ENCODE measurements at places on chromosomes 3 and 15.

DNA sequence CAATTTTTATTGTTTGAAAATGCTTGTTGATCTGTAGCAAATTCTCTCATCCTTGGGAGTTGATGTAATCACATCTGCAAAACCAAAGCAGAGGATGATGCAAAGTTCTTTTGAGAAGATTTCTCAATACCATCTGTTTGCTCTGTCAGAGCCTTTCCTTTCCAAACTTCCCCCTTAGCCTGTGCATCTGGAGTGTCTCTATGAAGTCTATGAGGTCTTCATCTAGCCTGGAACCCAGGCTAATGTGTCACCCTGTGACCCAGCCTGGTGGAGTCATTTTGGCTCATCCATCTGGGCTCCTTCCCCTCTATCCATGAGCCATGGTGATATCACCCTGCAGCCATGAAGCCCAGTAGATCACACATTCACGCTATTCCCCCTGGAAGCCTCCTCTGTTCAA is 123.2 kb upstream of the SLC7A14 start:
- DNase-seq: no peak

GRCh38 chr3:29655015-29655747 is 374.3 kb downstream of the RBMS3 start:
- DNase-seq: no peak

DNA sequence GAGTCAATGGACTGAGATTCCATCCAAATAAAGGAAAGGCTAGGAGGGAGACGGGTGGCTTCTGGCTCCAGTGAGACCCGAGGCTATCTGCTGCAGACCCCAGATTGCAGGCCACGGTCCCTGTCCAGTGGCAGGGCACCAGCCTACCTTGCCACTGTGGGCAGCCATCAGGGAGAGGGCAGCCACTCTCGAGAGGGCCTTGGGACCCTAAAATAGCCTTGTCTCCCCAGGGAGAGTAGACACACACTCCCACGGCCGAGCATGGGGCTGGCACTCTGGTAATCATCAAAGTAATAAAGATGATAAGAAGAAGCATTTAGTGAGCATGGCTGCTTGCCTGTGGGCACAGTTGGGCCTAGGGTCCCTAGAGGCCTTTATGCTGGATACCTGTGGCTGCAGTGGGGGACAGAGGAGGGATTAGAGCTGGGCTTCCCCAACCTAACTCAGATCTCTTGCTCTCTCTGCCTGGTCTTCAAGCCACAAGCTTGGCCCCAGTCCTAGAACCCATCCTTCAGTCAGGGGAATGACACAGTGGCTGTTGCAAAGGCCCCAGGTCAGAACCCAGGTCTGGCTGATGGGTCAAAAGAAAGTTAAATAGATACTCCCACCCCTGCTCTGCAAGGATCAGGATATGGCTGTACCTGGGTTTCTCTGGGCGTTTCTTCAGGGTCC is 9.2 kb upstream of the VIPR1 start:
- peak; percentile 7 for DNase-seq

DNA sequence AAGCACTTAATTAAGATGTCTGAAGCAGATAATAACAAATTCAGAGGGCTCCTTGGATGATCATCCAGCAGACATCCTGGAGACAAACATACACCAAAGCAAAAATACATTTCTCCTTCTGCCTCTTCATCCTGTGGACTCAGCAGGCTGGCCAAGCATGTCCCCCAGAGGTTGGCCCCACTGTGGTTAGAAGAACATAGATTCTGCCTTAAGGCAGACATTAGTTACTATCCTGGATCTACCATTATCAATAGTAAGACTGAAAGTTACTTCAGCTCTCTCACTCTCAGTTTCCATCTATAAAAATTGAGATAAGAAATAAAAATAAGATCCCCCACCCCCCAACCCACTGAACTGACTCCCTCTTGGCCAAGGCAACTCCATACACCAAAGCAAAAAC is 28.6 kb upstream of the TGFBR2 start:
- no peak for DNase-seq

DNA sequence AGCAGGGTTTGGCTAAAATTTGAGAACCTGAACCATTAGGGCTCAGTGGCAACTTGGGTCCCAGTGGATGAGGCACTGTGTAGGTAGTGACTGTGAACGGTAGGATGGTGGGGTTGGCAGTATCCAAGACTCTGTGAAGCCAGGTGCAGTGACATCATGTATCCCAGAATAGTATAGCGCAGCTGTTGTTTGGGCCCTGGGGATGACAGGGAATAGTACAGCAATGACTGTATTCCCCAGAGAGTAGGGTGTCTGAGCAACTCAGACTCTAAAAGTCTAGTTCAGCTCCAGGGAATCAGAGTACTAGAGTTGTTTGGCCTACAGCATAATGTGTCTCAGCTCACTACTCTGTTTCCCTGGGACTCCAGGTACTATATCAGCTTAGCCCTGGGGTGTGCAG is 20.7 kb upstream of the PPP2R3A start:
- DNase-seq: no peak

DNA sequence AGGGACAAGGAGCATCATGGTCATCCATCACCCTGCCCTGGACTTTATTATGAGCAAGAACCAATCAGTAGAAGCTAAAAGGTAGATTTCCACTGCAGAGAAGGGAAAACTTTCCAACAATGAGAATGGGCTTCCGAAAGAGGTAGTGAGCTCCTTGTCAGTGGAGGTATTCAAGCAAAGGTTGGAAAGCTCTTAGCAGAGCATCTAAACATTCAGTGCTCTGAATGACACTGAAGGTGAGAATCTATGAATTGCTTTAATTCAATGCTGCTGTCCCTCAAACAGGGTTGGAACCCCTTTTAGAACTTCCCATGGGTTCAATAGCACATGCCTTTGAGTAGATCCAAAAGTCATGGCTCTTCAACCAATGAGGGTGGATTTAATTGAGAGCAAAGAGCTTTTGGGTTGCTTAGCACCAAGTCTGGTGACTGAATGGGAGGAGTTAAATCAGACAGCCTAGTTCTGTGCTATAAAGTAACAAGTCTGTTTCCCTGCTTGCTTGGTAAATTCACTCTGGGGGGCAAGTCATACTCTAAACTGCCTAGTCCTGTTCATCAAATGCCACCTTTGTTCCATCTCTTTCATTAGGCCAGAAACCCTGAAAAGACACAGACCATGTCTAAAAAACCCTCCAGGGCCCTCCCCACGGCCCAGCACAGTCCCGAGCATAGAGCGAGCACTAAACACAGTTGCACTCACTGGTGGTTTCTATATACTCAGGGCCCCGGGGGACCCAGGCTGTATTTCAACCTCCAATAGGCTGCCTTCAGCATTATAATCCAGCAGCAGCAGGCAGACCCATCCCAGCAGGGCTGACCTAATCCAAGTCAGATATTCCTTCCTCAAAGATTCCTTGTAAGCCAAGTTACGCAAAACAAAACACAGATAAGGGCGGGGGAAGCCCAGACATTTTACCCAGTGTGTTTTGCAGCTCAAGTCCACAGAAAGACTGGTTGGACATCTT is 161.2 kb downstream of the MEGF11 start:
- no peak for DNase-seq

GRCh38 chr15:98727115-98728040 is 79.0 kb downstream of the IGF1R start:
- no peak for DNase-seq

DNA sequence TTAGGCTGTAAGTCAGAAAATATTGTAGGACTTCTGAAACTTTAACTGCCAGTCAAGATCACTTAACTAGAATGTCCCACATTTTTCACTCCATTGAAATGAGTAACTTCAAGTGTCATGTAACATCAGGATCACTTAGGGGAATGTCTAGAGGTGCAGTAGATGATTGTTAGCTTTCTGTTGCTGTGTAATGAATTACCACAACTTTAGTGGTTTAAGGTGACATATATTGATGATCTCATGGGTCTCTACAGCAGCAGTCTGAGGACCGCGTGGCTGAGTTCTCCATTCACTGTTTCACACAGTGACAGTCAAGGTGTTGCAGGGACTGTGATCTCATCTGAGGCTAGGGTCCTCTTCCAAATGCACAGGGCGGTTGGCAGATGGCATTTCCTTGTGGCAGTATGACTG is 82.7 kb downstream of the SLC25A26 start:
- DNase-seq: peak; percentile 87

DNA sequence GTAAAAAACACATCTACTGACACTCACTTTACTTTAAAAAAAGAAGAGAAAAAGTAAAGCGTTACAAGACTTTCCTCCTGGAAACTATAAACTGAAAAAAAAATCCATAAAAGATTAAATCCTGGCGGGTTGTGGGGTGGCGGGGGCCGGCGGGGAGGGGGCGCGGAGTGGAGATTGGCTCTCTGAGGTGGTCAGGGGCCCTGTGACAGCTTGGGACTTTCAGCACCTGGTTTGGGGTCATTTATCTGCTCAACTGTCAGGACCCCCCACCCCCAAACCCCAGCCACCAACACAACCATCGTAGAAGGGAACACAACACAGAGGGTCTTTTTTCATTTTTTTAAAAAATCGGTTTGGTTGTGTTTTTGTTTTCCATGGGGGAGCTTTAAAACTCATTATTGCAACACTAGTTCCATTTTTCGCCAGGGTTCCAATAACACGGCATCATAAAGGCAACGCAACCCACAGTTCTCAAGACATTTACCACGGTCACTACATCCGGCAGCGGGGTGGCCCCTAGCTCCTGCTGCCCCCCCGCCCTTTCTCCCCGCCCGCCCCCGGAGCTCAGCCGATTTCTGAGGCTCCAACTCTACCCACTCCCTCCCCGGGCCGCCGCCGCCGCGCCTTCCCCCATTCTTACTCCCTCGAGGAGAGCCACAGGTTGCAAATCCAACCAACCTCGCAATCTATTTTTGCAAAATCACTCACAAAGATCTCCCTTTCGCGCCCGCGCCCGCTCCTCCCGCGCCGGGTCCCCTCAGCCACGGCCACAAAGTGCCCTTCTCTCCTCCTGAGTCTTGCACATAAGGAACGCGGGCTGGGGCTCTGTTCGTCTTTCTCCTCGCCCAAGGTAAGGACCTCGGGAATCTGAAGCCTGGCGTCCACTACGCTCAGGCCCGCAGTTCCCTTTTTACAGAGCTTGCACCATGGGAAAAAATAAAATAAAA is 1.8 kb downstream of the BCL6 start:
- no peak for DNase-seq

DNA sequence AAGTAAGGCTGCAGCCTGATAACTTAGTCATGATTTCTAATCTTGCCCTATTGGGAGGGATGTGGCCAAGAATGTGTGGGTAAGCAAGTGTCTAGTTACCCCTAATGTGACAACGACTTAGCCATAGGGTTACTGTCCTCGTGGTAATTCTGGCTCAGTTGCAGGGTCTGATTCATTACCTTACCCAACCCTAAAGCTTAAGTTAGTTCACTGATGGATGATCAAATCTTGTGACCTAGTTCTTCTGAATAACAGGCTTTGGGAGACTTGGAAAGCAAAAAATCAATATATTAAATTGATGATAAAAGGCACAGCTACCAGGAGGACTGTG is 1.6 kb upstream of the INTS14 start:
- DNase-seq: no peak

DNA sequence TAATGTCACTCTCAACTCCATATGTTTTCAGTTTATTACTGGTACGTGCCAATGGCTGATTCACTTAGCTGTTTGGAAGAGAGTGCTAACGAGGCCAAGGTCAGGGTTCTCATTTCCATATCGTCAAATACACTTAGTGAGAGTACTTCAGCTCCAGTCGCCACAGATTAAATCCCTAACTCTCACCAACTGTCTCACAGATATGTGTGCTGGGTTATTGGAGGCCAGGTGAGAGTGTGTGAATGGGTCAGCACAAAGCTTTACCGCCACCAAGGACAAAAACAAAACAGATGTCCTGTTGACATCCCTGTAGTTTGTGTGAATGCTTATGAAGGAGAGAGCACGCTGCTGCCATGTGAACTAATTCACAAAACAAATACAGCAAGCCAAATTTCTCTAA is 133.5 kb upstream of the TBL1XR1 start:
- DNase-seq: no peak

DNA sequence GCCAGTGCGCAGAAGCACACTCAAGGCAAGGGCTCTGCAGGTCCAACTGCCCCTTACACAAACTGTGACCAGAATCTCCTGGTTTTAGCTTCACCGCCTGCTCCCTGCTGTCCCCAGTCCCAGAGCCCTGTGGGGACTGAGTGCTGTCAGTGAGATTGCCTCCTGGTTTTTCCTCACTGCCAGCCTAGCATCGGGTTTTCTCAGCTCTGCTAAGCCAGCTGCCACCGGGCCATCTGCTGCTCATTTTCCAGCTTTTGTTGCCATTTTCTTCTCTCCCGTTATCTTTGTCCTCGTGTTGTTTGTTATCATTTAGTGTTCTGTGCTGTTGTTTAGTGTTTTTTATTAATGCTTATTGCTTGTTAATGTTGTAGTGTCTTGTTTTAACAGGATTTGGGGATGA is 79.5 kb upstream of the BLM start:
- no peak for DNase-seq

DNA sequence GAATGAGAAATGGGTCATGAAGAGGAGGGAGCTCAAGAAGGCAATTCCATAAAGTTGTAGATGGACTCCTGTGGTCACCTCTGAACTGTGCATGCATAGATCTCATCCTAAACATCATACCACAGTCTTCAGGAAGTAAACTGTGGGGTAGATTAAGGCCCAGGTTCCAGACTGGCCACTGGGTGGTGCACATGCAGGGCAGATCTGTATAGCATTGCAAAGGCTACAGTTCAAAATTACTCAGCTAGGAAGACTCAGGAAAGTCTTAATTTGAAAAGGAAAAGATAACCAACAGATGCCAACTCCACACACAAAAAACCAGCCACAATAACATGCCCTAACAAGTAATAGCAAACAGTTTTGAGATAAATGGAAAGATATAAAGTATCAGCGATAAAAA is 20.3 kb downstream of the KY start:
- DNase-seq: no peak

DNA sequence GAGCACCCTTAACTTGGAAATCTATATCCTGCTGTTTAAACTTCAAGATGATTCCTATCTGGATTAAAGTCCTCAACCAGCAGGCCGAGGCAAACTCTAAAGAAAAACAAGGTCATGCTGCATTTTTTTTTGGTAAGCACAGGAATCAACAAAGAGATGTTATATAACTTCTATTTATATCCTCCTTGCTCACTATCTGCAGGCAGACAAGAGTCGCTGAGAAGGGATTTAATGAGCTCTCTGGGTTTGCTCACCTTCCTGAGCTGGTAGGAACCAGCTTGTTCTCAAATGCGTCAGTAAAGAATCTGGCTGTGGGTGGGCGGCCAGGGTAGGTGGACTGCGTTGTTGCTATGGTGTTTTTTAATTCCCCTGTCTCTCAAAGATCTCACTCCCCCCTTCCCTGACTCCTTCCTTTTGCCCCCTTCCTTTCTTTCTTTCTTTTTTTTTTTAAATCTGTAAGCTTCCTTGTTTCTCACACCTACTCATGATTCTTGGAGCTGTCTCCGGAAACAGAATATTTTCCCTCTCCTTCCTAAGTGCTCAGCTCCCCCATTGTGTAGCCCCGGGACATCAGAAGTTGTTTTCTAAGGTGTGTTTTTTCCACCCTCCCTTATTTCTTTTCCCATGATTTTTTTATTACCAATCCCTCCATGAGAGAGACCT is 228.8 kb upstream of the BHLHE40 start:
- peak; percentile 34 for DNase-seq

- peak; percentile 3 for DNase-seq
Measured at GRCh38 chr3:140499114-140499757, 178.6 kb upstream of the TRIM42 start.

- no peak for DNase-seq
Measured at GRCh38 chr3:43996379-43997301, 245.0 kb upstream of the TOPAZ1 start.

Measured in CD8-positive, alpha-beta T cell (primary cell).